Stimulated activated CD8-positive, alpha-beta memory T cell treated with anti-CD3 and anti-CD28 coated beads, Interleukin-12 subunit alpha, Interleukin-12 subunit beta, amount 100 ng/mL, for 4 hours (primary cell): ENCODE measurements at places on chromosomes 7 and 10.

GRCh38 chr7:121774563-121774962 lies 98.4 kb upstream of the PTPRZ1 start:
- DNase-seq = no peak

DNA sequence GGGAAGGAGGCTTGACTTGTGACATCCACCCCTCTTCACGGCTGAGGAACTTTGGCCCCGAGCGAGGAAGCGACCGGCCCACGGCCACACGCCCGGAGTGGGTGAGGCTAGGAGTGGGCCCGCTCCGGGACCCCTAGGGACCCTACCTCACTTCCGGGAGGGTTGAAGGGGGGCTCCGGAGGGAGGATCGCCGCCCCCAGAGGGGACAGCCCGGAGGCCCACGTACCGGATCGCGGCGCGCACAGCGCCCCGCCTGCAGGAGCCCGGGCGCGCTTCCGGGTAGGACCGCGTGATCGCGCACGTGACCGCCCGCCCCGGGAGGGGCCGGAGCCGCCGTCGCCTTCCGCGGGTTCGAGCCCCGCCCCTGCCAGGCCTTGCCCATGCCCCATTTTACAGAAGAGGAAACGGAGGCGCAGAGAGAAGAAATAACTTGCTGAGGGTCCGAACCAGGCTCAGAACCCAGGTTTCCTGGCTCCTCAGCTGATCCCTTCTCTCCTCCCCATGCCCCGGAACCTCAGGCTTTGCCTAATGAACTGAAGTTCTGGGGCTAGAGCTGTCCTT lies at the start of gene HPS1:
Gene HPS1, minus strand, starts transcription at position 275 of the 561 bp plus-strand sequence. CDS start 3,695 bp downstream, outside the sequence.
- peak; percentile 72 for DNase-seq

DNA sequence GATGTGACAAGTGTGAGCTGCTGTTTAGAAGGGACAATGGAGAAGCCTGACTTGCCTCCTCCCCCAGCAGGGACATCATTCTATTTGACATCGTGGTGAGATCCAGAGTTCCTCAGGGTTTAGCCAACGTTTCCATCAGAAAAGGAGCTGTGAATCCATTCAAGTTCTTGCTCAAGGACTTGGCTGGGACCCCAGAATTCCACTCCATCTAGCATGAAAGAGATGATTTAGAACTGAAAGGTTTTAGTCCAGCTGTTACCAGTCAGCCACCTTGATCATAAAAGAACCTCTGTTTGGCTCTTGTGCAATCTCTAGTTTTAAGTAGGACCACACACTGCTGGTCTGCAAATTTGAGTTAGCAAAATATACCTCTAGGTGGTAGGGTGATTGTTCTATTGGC lies 337.6 kb downstream of the FRMD4A start:
- no peak for DNase-seq

DNA sequence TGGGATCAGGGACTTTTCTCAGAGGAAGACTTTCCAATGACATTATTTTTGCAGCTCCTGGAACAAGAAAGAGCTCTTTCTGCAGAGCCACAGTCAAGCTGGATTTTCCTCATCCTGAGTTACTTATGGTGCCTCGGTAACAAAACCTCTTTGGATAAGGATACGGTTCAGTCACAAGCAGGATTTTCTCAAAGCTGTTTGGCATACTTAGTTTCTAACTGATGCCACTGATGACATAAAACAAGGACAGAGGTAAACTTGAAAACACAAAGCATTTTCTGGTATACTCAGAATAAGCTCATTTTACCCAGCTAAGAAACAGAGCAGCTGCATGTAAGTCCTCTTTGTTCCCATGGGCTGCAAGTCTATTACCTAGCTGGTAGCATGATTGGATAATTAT lies 340.9 kb upstream of the MEOX2 start:
- no peak for DNase-seq

DNA sequence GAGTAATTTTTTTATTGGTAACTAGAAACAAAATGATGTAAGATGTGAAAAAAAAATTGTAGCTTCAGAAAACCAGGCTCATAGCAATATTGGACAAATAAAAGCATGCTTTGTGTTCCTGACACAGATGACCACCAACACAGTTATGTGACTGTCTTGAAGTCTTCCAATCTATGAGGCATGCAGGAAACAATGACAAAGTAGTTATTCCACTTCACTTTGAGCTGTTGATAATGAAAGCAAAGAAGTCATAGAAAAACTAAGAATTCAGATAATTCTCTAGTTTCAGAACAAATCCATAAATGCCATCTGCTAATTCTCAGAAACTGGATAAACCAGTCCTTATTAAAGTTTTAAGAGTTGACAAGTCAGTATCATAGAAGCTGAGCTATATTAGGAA lies 378.4 kb upstream of the SEMA3D start:
- DNase-seq = no peak

DNA sequence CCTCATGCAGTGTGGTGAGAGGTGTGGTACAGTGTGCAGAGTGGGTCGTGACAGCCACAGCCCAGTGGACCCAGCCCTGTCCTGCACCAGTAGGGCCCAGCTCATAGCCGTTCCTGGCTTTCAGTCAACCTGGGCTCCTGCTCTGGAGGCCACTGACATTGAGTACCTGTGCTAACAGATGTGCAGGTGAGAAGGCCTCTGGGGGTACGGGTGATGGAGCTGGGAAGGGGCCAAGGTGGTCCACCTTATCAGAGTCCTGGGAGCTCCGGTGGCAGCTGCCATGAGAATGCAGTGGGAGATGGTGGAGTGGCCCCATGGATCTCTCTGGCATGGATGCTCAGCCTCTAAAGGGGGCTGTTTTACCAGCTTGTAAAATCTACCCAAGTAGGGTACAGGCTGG lies 6.1 kb upstream of the TBRG4 start:
- no peak for DNase-seq

- DNase-seq = no peak
Observed at GRCh38 chr10:110863361-110863760, 8.4 kb upstream of the PDCD4 start.

GRCh38 chr10:22345301-22346095 lies at the start of gene SPAG6:
Gene SPAG6 (plus strand): TSS chr10:22345496. CDS start chr10:22345612, 116 bp downstream.
- no peak for DNase-seq

DNA sequence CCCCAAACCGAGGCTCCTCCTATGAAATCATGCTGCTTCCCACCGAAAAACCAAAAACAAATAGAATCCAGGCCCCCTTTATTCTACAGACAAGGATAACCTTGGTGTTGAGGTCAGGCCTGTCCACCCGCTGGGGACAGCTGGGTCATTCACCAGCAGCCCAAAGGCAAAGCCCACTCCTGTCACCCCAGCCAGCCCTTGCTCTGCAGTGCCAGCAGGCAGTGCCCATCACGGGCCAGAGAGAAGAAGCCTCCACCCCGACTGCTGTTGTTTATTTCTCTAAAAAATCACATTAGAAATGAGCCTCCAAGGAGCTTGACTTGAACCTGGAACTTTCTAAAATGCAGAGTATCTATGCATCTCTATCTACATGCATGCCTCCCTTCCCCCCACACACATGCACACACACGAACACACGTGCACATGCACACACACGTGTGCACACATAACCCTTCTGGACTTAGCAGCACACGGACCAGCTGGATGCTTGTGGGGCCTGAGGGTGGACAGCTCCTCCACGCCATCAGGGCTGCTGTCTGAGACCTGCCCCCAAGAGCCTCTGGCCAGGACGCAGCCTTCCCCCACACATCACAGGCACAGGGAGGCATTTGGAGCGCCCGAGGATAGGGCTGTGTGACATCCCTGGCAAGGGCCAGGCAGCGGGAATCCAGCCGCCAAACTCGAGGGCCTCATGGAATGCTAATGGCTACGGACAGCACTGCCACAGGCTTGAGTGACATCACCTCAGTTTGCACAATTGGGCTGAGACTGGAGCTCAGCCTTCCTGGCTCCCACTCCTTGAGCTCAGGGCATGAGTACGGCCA lies 22.8 kb downstream of the PRKAG2 start:
- DNase-seq = no peak

GRCh38 chr10:34626158-34626880 lies 188.8 kb downstream of the PARD3 start:
- DNase-seq = no peak
